Right lobe of liver (tissue), 6 donors: ENCODE measurements at places on chromosomes 16 and 17. TPM values are rescaled to one million over a fixed set of nuclear protein-coding genes. Genes with fewer than 3 reads are reported as not detected.

KAT7 gene
- total RNA-seq: 12.6 TPM

GRCh38 chr16:47320546-47321310 lies 140.1 kb downstream of the ITFG1 start:
- no peak for DNase-seq

GRCh38 chr16:48602356-48603014 lies 7.5 kb downstream of the N4BP1 start:
- no peak for DNase-seq

GRCh38 chr16:73230651-73231050 lies 182.7 kb upstream of the ZFHX3 start:
- DNase-seq: no peak

CNGB1 gene
- not detected for total RNA-seq

- DNase-seq: no peak
Observed at GRCh38 chr17:36923814-36924221, 13.5 kb upstream of the LHX1 start.

DNA sequence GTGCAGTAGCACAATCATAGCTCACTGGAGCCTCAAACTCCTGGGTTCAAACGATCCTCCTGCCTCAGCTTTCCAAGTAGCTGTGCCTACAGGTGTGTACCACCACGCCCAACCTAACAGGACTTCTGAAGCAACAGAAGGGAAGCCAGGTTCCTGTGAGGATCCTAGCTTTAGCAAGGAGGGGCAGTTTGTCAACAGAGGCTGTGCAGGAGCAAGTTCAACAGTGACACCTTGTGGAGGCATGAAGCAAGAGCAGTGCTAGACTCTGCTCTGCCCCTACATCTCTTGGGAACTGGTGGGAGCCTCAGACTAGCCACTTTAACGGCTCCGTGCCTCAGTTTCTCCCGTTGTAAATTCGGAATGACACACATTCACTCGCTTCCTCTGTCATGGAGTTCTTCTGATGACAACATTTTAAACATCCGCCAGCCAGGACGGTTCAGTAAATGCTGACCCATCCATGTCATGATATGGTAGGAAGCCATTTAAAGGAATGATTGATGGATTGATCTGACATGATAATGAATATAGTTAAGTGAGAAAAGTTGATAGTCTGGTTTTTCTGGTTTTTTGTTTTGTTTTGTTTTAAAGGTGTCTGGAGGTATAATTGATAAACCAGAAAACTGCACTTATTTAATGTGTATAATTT lies 218.7 kb downstream of the MRTFB start:
- DNase-seq: peak; percentile 17

GRCh38 chr16:71407731-71408130 lies 34.1 kb downstream of the TLE7 start:
- no peak for DNase-seq

SRL gene
- 0.18 TPM for total RNA-seq

PMFBP1 gene
- 0.09 TPM for total RNA-seq

DNA sequence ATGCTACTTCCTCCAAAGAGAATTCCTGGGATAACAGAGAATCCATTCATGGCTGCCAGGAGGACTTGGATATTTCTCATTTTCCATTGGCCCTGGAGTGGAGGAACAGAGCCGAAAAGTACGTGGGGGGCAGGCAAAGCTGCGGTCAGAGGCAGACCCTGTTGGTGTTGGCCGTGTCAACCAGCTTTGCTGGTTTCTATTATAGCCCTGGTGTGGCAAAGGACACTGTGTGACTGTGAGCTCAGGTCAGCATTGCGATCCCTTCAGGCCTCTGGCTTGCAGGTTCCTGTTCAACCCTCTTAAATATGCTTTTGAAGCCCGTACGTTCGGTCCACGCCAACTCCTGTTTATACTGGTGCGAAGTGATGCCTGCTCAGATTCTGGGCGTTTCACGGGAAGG lies 596.2 kb downstream of the MAF start:
- no peak for DNase-seq

DNA sequence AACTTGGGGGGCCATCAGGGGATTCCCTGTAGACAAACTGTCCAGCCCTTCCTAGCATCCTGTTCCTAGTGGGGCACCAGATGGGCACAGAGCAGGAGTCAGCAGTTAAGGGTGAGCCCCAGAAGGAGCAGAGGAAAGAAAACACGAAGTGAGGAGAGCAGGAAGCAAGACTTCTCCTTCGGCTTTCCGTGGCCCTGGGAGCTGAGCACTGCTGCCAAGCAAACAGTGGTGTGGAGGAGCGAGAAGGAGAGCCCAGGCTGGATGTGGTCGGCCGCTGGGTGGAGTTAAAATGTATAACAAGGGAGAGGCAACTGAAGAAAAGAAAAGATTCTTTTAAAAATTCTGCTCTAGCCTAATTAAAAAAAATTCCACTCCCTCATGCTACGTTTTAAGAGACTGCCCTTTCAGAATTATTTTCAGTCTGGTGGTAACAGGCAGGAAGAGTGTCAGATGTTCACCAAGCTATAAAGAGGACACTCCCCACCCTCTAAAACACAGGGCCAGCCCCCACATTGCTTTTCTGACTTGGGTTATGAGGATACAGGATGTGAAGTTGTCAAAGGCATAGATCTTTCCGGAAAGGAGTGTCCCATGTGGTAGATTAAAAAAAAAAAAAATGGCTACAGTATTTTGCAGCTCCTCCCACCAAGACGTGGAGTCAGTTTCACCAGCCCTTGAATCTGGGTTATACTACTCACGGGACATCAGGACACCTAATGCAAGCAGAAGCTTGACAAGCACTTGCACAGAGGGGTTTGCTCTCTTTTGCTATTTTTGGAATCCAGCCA lies 74.9 kb upstream of the ZFHX3 start:
- peak; percentile 39 for DNase-seq

ABCA10 gene
- total RNA-seq: 1.7 TPM

GRCh38 chr16:53358884-53359283 lies 75.4 kb upstream of the RBL2 start:
- DNase-seq: no peak

DNA sequence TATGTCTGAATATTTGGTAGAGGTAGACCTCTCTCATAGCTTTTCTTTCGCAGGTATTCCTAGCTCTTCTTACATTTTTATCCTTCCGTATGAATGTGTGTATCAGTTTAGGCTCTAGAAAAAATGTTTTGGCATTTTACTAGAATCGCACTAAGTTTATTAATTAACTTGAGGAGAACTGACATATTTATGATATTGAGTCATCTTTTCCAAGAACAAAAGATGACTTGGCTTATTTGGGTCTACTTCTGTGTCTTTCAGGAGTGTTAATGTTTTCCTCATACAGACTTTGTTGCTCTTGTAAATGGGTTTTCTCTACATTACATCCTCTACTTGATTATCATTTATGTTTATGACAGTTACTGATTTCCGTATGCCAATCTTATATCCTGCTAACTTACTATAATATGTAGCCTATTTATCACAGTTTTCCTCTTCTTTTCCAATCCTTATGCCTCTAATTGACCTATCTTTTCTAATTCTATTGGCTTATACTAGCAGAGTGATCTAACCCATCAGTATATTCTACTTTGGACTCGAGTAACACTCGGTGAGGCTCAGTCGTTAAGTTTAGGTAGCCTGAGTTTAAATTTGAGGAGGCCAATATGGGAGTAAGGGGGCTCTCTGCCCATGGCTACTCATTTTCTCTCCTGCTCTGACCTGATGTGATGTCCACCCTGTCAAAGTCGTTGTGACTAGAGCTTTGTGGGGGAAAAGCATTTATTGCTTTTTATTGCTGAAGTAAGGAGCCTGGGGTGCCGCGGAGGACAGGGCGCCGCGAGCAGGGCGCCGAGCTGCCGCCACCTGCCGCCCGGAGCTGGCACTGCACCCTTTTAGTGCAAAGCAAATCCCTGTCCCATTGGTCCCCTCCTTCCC lies 20.0 kb downstream of the ST6GALNAC1 start:
- peak; percentile 79 for DNase-seq

- no peak for DNase-seq
Observed at GRCh38 chr17:4503283-4504025, 4.8 kb downstream of the SPNS2 start.

- DNase-seq: no peak
Observed at GRCh38 chr17:79800325-79801155, 3.7 kb upstream of the CBX8 start.

DNA sequence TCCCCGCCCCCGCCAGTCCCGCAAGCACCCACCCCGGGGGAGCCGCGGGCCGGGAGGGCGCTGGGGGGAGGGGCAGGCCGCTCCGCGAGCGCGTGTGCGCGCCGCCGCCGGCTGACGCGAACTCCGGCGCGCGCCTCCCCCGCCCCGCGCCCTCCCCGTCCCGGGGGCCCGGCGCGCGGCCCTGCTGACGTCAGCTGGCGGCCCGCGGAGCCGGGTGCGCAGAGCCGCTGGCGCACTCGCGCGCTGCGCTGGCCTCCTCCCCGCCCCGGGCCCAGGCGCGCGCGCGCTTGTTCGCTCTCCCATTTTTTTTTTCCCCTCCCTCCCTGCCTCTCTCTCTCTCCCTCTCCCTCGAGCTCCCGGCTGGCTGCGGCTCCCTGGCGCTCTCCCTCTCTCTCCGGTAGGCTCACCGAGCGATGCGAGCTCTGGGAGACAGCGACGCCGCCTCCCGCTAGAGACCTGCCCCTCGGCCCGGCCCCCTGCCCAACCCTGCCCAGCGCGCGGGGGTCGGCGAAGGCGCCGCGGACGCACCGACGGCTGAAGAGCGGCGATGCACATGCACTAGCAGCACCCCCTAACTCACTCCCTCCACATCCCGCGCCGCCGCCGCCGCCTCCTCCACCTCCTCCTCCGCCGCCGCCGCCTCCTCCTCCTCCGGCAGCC lies at the start of gene GNAO1:
TSS of gene GNAO1 (plus strand) at position 334 of the 660 bp plus-strand sequence. CDS start 747 bp downstream, outside the sequence.
- DNase-seq: peak; percentile 88

CHD9NB gene
- 0.35 TPM for total RNA-seq

TSPAN10 gene
- total RNA-seq: 0.18 TPM

DNA sequence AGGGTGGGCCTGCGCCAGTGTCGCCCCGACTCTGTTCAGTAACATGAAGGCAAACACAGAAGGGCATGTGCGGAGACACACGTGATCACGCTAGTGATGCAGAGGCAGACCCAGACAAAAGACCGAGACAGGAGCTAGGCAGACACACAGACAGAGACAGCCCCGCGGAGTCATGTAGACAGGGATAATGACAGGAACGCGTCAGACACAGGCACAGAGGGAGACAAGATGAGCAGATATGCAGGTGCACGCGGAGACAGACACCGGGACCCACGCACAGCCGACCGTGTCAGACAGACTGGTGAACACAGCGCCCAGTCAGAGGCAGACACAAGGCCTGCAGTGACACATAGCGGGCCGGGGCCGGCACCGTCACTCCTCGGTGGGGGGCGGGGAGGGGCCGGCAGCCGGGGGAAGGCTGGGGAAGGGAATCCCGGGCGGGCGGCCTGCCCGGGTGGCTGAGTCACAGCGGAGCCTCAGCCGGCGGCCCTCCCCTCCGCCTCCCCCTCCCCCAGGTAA lies 7.4 kb downstream of the KDM6B start:
- peak; percentile 90 for DNase-seq

NECAB2 gene
- total RNA-seq: 12.2 TPM

DNA sequence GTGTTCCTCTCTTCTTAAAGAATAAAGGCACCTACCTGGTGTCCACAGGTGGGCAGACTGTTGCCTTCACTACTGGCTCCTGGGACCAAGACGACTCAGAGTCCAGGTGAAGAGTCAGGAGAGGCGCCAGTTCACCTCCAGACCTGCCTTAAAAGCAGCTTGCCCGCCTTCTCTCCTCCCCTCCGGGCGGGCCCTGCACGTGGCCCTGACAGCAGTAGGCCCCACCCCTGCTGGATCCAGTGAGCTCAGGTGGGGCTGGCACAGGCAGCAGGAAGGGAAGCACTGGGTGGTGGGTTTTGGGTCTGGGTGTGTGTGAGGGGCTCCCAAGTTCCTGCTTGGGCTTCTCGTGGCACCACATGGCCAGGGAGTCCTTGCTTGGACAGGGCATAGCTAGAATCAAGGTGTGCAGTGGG lies at the start of gene TNS4:
TSS of gene TNS4 (minus strand) at position 125 of the 413 bp plus-strand sequence. CDS start 5,198 bp downstream, outside the sequence.
- DNase-seq: no peak

GRCh38 chr16:84517366-84517765 lies 12.9 kb upstream of the MEAK7 start:
- DNase-seq: peak; percentile 5

DNA sequence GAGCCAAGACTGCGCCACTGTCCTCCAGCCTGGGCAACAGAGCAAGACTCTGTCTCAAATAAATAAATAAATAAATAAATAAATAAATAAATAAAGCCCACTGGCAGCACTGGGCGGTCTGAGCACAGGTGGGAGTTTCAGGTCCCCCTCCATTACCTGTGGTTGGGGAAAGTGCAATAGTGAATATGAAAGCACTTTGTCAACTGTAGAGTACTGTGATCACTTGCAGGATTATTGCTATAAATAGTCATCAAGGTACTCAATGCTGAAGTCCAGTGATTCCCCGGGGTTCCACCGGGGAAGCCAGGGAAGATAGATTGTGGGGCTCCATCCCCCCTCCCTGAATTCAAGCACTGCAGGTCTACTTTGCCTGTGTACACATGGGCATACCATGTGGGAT lies 42.7 kb upstream of the CPNE2 start:
- DNase-seq: no peak

GRCh38 chr17:7295230-7296180 lies 1.1 kb upstream of the YBX2 start:
- DNase-seq: no peak

- DNase-seq: no peak
Observed at GRCh38 chr17:2954898-2955445, 108.4 kb downstream of the OR1D5 start.

DNA sequence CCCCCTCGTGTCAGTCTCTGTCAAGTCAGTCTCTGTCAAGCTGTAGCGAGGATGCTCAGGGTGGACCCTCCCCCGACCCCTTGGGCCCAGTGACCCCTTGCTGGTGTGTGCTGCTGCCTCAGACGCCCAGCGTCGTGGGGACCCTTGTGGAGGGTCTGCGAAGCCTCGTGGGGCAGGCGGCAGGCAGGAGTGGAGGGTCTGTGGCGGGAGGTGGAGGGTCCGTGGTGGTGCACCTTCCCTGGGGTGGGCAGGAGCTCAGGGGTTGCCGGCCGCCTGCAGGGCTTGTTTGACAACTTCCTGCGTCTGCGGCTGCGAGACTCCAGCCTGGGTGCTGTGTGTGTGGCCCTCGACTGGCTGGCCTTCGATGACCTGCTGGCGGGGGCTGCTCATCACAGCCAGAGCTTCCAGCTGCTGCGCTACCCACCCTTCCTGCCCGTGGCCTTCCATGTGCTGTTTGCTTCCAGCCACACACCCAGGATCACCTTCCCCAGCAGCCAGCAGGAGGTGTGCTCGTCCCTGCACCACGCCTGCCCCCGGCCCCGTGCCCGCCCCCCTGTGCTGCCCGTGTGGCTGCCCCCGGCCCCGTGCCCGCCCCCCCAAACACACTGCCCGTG lies 5.6 kb downstream of the GNG13 start:
- DNase-seq: no peak

- DNase-seq: peak; percentile 57
Observed at GRCh38 chr17:39231591-39232551, 6.1 kb upstream of the STAC2 start.

- no peak for DNase-seq
Observed at GRCh38 chr17:69702078-69702477, 287.6 kb downstream of the MAP2K6 start.

DNA sequence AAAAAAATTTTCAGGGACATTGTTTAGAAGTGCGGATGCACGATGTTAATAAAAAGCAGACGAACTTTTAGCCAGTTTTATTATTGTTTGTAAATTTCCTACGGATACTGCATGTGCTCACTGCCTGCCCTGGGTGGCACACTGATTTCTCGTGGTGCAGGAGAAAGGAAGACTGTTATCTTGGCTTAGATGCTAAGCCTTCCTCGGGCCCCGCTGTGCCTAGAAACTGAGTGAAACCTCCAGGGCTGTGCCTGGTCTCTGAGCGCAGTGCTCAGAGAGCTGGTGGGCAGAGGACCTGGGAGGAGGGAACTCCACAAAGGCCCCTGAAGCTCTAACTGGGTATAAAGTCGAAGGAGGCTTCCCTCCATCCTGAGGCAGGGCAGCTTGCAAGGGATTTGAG lies 35.4 kb upstream of the TNRC6C start:
- DNase-seq: no peak
